ENCODE measurements at places on chromosomes 12 and 14.

GRCh38 chr12:79183003-79183402 lies 318.4 kb downstream of the SYT1 start:
- no peak for DNase-seq

- DNase-seq, result peak; percentile 38
These were observed 601 bp downstream of the KLC1 start for GRCh38 chr14:103629503-103630121.

GRCh38 chr12:3757261-3757660 lies 4.4 kb upstream of the CRACR2A start:
- DNase-seq, result no peak

DNA sequence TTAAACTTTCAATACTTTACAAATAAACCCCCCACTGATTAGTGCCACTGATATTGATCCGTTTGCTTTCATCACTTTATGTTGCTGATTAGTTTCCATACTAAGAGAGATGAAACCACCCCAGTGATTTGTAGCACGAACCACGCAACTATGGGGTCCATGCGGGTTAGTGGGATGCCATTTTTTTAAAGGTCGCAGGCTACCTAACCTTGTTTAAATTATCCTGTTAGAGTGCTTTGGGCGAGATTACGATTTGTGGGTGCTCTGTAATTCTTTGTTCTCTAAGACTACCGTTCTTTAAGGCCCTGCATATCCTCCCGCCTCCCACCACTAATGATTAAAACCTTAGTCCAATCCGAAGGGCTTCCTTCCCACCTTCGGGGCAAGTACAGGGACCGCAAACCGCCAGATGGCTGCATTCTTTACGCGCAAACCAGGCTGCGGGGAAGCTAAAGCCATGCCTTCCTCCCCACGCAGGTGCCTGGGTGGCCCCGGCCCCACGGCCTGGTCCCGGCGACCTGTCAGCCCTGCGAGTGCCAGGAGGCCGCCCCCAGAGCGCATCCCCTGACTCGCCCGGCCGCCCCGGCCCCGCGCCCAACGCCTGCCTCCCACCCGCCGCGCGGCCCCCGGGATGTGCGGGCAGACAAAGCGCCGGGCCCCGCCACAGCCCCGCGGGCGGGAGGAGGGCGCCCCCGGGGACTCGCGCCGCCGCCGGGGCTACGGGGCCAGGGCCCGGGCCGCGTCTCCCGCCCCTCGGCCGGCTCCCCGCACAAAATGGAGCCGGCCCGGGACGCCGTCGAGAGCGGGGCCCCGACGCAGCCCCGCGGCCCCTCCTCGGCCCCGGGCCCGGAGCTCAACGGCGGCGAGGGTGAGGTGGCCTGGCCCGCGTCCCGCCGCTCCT lies 759 bp downstream of the NFYB start:
- peak; percentile 42 for DNase-seq

DNA sequence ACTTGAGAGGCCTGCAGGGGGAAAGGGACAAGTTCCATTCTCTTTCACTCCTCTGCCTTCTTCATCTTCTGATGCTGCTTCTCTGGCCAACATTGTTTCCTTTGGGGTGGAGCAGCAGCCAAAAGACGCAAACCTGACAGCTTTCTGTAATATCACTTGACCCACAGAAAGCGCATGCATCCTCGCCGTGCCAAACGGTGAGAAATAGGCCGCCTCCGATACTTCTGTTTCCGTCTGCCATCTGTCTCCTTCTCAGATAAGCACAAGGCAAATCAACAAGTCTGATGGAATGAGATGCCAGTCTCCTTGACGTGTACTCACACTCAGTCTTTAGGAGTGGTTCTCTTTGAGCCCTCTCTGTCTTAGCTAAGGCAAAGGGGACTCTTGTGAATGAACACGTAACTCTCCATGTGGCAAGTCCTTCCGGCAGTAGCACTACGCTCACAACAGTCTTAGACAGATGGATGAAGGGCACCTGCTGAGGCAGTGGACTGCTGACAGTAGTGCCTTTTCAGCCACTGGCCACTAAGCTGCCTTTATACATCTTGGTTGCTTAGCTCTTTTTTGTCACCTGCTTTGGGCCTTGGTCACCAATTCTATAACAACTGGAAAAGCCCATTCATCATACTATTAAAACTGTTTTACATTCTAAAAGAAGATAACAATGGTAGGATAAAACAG lies 214.1 kb downstream of the FBXL14 start:
- no peak for DNase-seq

DNA sequence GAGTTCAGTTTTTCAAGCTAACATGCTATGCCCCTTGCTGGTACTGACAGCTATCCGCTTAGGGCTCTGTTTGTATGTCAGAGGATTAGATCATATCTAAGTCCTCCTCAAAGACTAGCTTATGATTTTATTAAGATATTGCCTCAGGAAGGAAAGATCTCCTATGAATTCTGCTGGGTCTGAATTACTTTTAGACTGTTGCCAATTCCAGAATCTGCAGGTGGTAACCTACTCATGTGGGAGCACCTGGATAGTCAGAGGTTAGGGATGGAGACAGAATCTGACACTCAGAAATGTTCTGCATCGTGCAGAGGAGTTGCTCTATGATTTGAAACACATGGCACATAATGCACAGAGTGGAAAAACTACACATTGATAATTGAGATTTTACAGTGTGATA lies 843.4 kb downstream of the SLC6A15 start:
- no peak for DNase-seq

All from RWPE1 (cell line).